Omental fat pad (tissue), 4 donors: ENCODE measurements at places on chromosomes 4 and X.

DNA sequence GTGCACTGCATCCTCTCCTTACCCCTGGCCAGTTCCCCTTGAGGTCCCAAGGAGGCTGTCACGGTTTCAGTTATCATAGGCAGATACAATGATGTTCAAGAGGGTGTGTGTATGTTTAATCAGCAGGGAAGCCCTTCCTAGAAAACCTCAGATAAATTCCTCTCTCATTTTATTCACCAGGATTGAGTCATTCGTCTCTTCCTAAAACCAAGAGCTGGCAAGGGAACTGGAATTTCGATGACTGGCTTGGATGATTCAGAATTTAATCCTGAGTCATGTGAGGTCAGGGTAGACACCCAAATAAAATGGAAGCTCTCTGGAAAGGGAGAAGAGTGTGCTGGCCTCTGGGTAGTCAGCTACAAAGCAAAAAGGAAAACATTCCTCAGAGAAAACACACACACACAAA, 106.2 kb upstream of the RAPGEF2 start:
- no peak for DNase-seq

DNA sequence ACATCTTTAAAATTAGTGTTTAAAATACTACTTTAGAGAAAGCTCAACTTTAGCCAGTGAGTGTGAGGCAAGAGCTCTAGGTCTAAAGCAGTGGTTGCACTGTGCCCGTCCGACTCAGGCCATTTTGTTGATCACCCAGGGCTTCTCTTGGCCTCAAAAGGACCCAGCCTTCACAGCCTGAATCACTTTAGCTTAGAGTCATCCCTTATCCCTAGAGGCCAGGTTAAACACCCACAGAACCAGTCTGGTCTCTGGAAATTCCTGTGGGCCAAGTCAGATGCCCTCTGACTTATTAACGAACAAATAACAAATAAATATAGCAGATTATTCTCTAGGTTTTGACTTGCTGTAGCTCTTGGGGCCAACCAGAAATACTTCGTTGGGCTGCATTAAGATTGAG, 102.3 kb downstream of the WWC2 start:
- no peak for DNase-seq

DNA sequence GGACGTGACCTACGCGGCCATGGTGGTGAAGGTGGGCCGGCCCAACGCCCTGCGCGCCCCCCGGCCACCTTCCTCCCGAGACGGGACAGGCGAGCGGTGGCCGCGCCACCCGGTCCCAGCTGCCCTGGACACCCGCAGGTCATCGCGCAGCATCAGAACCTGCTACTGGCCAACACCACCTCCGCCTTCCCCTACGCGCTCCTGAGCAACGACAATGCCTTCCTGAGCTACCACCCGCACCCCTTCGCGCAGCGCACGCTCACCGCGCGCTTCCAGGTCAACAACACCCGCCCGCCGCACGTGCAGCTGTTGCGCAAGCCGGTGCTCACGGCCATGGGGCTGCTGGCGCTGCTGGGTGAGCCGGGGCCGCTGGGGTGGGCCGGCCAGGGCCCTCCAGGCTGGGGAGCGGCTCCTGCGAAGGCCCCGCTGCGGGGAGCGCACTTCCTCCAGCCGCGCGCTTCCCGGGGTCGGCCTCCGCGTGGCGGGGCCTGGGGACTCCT, 9.0 kb upstream of the SLC26A1 start:
- DNase-seq, result no peak

DNA sequence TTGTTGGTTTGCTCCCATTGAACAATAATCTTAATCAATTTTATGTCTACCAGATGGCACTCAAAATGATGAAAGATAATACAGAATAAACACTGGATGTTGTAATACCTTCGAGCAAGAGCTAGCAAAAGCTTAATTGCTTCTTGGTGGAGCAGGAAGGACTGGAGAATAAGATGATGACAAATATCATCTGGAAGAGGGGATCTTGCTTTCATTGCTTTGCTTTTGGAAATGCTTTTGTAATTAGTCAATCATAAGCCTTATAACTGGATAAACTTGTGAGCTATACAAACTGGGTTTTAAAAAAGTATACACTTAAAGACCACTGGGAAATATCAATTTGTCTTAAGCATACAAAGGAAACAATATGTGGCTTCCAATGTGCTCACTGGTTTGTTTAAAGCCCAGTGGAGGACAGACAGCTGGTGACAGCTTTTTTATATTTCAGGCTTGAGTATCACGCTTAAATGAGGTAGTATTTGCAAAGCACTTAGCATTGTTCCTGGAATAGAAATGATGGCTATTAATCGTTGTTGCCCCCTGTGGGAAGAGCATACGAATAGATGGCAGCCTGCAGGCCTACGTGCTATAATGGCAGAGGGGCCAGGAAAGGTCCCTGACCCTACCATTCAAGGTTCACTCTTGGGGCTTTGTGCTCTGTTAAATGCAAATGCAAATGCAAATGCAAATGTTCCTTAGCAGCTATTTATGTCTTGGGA, 61.2 kb downstream of the TMEM150C start:
- no peak for DNase-seq

DNA sequence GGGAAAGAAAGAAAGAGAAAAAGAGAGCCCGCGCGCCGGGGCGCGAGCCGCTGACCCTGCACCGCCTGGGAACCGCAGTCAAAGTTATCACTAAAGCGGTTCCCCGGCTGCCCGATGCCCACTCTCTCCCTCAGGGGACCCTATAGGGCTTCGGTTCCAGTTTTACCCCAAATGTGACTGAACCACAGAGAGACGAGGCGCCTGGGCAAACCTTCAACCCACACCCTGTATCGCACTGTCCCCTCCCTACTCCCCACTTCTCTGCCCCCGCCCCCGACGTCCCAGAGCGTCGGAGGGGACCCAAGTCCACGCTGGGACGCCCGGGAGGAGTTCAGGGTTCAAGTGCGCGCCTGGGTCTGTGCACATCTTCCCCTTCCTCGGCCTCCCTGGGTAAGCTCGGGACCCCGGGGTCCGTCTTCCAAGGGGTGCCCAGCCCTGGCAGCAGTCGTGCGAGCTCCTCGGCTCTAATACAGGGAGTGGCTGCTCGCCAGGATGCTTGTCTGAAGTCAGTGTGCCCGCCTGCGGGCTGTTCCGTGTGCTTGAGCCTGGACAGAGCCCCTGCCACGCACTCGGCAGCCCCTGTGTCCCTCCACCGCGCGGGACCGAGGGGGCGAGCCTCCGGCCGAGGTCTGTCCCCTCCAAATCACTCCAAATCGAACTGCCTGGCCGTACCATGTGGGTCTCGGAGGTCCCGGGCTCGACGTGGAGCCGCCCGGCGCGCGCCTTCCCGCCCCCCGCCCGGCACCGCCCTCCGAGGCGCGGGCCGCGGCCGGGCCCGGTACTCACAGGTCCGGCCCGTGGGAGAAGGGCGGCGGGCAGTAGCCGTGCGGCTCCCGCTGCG, 960 bp downstream of the TRPC3 start:
- DNase-seq, result no peak

GRCh38 chrX:133989490-133989889, 4.1 kb upstream of the GPC3 start:
- no peak for DNase-seq

- DNase-seq, result no peak
These were observed 75.8 kb upstream of the SOD3 start for GRCh38 chr4:24719615-24720014.

- DNase-seq, result no peak
These were observed 259.1 kb downstream of the SH2D1A start for GRCh38 chrX:124605511-124605910.

- no peak for DNase-seq
These were observed 51.3 kb upstream of the NPNT start for GRCh38 chr4:105843941-105844340.

- no peak for DNase-seq
These were observed 12.2 kb upstream of the MTMR1 start for GRCh38 chrX:150680974-150681373.

GRCh38 chrX:97844161-97844560, 960.5 kb downstream of the RPA4 start:
- no peak for DNase-seq

DNA sequence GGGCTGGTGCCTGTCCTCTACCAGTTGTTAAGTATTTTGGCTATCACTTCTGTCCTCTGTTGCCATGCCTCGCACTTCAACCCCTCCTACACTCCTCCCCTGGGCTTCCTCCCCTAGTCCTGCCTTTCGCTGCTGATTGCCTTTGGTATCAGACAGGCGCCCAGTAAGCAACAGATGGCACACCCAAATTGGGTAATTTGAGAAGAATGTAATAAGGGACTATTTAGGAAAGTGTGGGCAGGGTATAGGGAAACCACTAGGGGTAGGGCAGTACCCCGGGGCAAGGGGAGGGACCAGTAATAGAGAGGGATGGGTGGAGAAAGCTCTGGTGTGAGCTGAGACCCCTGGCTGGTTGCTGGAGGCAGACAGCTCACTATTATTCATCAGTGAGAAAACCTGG, 172.7 kb upstream of the USP9X start:
- no peak for DNase-seq

DNA sequence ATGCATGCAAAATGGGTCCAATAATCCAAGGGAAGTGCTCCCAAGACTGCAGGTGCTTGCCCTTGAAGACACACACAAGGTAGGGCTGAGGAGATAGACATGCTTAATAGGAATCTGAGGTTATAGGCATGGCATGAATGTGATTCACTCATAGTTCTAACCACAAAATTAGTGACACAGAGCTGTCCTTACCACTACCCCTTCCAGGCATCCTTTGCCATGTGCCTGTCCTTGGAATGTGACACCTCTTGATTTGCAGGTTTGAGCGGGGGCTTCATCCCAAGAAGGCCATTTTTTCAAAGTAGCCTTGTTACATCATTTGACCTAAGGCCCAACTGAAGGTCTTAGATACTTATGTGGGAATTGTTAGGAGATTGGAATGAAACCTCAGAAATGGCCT, 112.5 kb downstream of the CCNG2 start:
- DNase-seq, result no peak

DNA sequence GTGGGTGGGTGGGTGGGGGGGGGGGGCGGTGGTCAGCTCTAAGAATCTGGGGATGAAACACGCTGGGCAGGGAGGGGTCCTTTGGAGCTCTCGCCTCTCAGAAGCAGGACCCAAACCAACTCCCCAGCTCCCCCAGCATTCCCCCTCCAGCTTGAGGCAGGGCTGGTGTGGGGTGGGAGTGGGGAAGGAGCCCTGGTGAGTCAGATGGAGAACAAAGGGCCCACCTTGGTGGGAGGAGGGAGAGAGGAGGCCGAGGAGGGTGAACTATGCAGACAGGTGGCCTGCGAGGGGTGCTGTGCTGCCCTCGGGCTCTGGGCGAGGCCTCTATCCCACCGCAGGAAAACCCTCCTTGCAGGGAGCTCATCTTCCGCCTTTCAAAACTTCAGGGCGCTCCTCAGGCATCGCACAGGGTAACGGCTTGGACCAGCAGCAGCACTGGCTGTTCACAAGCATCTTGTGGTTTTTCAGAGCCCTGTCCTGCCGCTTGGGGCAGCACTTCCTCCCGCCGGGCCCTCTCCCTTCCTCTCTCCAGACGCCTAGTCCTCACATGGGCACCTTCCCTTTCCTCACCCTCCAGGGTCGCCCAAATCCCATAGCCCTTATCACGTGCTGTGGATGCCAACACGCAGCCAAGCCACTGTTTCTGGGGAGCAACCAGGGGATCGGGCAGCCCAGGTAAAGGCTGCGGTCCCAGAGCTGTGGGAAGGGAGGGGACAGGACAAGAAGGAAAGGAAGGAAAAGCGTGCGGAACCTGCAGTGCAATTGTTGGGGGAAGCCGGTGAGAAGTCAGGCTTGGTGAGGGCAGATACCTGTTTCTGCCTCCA, 34.0 kb upstream of the GRPEL1 start:
- peak; percentile 33 for DNase-seq

GRCh38 chr4:63580796-63581475, 828.3 kb downstream of the TECRL start:
- DNase-seq, result no peak

DNA sequence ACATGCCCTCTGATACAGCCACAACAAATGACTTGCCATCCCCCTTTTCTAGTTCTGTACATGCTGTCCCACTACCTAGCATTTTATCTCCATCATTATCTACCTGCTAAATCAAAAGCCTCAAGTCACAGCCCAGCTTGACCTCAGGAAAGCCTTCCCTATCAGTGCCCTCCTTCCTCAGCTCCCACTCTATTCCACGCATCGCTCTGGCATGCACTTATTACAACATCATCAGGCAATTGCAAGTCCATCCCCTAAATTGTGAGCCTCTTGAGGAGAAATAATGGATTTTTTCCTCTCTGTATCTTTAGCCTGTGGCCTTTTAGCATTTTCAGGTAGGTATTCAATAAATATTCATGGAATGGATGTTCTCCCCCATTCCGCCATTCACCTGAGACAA, 5.7 kb downstream of the ARL13A start:
- DNase-seq, result no peak

DNA sequence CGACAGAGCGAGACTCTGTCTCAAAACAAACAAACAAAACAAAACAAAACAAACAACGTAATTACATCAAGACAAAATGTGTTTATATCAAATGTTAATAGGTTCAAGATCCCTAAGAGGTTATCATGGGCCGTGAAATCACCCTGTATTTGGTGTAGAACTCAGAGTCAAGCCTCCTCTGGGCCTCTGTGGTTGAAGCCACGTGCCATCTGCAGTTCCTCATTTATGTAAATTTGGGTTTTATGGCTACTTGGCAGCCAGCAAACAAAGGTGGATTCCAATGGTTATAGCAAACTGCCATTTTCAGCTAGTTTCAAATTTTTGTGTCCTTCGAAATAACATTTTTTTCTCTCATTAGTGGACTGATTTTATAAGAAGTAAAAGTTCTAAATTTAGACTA, 16.4 kb downstream of the NSDHL start:
- DNase-seq, result no peak

- DNase-seq, result no peak
These were observed at the start of gene SH3D19 for GRCh38 chr4:151325111-151325948. SH3D19 (minus strand) TSS chr4:151325605; CDS start chr4:151325352, 253 bp downstream.

DNA sequence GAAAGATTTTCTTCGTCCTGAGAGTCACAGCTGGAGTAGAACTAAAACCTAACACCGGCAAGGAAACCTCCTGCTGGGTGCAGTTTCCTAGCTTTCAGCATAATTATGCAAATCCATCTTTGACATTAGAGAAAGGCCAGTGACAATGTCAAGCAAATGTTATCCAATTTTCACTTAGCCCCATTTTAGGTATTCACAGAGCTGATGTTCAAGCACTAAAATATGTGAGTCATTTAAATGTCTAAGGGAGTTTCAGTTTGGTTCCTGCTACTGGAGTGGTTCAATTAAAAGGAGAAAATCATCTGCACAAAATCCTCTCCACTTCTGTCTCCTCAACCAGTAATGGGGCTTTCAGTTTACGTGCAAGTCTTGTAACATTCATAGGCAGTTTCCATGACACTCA, 37.1 kb upstream of the AMOT start:
- no peak for DNase-seq

DNA sequence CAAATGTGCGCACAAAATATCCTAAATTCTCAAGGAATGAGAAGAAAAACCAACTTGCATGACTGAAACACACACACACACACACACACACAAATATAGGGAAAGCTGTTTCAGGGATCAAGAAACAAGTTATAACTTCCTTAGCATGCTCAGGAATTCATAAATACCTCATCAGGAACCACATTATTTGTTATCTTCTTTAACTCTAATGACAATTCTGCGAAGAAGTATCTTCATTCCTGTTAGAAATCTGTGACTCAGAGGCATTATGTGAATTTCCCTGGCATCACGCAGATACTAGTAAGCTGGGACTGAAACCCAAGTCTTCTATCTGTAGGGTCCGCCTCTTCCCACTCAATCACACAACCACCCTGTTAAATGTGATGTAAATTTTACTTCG, 30.3 kb downstream of the TMPRSS11A start:
- DNase-seq, result no peak
